ENCODE measurements at places on chromosomes 1 and 21.

DNA sequence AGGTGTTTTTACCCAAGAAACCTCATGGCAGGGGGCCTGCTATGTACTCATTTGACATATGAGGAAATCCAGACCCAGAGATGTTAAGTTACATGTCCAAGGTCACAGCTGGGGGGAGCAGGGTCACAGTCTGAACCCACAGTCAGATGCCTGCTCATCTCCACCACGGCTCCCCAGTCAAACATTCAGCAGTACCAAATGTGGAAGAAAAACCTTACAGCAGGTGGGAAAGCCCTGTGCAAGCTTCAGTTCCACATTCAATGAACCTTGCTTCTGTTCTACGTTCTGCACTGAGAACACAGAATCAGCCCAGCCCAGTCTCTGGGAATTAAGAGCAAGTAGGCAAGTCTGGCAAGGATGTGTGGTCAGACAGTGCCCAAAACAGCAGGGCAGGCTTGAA is 35.2 kb downstream of the LRP8 start:
- no peak for DNase-seq

DNA sequence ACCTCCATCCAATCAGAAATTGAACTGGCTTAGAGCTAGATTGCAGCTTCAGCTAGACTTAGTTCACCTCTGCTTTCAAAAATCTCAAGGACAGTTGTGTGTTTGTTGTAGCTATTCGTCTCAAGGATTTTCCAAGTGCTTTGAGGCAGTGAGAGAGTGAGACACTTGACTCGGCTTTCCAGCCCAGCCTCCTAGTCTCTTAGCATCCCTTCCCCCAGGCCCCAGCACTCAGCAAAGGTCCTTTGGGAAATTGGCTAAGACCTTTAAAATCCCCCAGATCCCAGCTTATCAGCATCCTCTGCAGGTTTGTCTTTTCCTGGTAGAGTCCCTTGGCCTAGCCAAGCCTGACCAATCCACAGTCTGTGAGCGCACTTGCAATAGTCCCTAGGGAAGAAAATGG is 47.9 kb upstream of the PROX1 start:
- no peak for DNase-seq

DNA sequence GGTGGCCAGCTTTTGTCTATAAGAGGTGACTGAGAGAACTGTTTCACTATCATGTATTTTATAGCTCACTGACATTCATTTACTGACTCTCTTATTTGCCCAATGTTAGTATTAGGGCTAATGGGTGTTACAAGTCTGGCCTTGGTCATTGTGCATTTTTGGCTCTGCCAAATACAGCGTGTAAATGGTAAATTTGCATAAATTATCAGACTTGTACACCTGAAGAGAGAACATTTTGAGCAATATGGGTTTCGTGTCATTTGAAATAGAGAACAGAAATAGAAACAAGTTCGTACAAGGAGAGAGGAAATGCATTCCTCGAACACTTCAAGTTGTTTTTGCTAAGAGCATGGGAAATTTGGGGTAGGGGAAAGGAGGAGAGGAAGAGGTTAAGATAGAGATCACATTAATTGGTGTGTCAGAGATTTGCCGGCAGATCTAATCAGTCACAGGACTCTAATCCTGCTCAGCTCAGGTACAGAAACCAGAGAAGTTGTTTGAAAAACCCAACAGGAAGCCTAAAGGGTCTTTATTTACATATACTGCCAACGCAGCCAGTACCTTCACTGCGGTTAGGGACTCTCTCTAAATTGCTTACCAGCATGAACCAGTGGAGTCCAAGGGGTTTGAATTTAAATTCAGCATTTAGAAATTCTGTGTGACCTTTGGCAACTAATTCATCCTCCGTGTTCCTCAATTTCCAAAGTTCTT is 261.5 kb downstream of the GPATCH2 start:
- no peak for DNase-seq

- DNase-seq, result no peak
Observed at GRCh38 chr1:178075333-178075732, 18.6 kb upstream of the RASAL2 start.

- no peak for DNase-seq
Observed at GRCh38 chr1:180586671-180587155, 27.9 kb downstream of the OVAAL start.

- no peak for DNase-seq
Observed at GRCh38 chr1:162884831-162885230, 23.9 kb upstream of the CCDC190 start.
